ENCODE measurements at places on chromosomes 3 and 15.
A peak's percentile ranks its signal among the peaks of the same experiment; 100 is the strongest.

- DNase-seq: no peak
Measured at GRCh38 chr3:25281041-25281731, 146.9 kb upstream of the RARB start.

DNA sequence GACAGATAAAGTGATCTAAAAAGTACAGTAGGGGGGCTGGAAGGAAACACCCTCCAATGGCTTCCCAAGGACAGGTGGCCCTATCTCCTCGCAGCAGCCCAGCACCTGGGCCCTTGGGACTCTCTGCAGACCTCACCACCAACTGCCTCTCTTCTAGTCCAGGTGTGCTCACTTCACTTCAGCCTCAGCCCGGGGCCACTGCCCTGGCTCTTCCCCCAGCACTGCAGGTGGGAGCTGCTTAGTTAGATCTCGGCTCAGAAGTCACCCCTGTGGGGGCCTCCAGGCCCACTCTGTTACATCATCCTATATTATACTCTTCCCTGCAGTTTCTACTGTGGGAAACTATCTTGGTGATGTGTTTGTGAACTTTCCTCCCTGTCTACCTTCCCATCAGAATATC is 2.0 kb downstream of the KLF15 start:
- no peak for DNase-seq

DNA sequence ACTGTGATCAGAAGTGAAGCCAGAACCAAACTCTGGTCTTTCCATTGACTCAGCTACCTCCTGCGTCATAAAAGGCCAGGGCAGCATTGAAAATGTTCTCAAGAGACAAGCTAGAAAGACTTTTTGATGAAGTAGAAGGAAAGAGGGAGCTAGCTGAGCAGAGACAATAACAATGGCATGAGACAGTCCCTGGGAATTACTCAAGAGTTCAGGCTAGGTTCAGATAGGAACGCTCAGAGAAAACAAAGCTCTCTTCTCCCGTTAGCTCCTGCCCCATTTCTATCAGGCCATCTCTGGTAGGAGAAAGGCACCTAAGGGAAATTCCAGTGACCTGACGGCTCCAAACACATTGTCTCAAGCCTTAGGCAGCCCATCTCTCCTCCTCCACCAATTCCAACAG is 7.0 kb upstream of the OXTR start:
- no peak for DNase-seq

DNA sequence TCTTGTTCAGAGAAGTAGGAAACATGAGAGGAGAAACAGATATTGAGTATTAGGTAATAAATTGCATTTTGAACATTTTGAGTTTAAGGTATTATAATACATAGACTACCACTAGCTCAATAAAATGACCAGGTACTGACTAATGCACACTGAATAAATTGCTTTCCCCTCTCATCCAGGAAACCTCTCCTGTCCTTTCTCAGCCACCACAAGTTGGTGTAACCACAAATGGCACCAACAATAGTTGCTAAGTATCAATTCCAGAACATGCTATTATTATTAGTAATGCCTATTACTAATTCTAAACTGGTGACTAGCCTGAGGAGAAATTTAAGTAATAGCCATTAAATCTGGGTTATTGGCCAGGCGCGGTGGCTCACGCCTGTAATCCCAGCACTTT is 47.3 kb upstream of the XRN1 start:
- no peak for DNase-seq

DNA sequence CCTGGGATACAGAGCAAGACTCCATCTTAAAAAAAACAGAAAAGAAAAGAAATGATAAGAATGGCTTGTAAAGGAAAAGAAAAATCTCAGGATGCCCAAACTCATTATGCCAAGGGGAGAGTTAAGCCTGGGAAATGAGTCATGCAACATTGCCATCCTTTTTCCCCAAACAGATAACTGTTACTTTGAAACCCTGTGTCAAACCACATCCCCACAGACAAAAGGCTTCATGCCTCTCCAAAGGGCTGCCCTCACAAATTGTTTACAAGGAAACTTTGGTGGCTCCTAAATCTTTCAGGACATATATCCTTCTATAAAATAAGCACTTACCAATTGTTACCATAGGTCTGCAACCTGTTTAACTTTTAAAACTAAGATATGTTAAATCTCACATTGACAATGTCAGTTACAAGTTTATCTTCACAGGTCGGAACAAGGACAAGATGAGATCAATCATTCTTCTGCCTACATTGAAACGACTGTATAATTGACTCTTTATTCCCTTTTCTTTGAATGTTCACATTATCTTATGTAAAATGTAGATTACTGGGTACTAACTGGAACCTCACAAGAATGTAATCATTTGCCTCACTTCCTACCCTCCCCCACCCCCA is 18.6 kb upstream of the SENP7 start:
- DNase-seq: no peak

DNA sequence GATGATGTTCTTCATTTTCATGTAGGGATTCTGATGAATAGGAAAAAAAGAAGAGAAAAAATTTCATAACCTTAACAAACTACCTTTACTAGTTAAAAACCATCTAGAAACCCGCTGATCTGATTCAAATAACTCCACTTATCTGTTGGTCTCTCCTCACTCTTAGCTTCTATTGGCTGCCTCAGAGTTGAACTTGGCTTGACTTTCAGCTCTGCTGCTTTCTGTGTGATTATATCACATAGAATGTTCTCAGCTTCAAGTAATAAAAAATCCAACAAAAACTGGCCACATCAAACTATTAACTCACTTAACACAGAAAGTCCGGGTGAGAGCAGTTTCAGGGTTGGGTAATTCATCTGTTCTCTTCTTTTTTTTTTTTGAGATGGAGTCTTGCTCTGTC is 126.8 kb upstream of the RASGRP1 start:
- no peak for DNase-seq

DNA sequence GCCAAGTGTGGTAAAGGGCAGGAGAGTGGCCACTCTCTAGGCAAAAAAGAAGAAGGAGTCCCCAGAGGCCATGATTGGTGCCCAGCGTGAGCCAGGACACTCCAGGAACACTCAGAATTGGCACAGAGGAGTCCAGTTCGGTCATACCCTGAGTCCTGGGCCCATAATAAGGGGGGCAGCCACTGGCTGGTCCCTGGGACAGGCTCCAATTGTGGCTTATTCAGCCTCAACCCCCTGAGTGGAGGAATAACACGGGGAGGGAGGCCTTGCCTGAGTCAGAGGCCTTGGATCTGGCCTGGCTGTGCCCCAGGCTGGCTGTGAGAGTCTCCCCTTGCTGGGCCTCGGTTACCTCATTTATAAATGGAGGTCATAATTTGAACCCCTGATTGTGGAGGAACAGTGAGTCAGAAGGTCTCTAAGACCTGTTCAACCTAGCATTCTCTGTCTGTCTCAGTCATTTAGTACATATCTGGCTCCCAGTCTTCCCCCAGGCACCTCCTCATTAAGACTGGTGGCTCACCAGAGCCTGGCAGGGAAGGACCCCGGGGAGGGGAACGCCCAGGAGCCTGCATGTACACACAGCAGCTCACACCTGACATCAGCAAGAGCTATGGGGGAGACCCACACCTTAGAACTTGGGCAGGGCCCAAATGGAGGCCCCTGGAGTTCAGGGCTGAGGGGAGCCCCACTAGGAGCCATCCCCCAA is 95.9 kb upstream of the ATP2B2 start:
- DNase-seq: no peak

GRCh38 chr3:58419780-58420507 is 13.7 kb downstream of the PDHB start:
- DNase-seq: no peak

DNA sequence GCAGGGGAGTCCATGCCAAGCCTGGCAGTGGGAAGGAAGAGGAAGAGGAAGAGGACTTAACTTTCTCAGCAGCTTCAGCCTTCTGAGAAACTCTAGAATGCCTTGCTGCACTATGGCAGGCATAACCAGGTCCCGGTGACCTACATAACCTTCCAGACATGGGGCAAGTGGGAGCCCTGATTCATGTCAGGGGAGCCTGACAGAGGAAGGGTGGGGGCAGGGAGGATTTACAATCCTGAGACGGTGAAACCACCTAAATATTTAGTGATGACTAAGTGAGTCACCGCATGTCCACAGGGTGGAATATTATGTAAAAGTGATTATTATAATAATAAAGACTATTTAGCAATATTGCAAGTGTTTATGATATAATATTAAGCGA is 46.7 kb downstream of the AMOTL2 start:
- no peak for DNase-seq

- DNase-seq: no peak
Measured at GRCh38 chr3:18207226-18207625, 217.9 kb downstream of the SATB1 start.

DNA sequence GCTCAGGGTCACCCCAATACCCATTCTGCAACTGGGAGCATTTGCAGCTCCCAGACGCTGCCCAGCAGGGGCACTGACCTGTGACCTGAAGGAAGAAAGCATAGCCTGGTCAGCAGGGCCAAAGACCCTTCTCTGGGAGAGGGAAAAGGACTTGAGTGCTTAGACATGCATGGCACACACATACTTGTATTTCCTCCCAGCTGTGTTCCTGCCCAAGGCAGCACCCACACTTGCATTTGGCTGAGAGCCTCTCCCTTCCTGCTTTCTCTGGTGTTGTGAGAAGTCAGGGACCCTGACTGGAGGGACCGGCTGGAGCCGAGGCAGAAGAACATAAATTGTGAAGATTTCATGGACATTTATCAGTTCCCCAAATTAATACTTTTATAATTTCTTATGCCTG is 7.2 kb upstream of the LAMB2 start:
- DNase-seq: no peak

DNA sequence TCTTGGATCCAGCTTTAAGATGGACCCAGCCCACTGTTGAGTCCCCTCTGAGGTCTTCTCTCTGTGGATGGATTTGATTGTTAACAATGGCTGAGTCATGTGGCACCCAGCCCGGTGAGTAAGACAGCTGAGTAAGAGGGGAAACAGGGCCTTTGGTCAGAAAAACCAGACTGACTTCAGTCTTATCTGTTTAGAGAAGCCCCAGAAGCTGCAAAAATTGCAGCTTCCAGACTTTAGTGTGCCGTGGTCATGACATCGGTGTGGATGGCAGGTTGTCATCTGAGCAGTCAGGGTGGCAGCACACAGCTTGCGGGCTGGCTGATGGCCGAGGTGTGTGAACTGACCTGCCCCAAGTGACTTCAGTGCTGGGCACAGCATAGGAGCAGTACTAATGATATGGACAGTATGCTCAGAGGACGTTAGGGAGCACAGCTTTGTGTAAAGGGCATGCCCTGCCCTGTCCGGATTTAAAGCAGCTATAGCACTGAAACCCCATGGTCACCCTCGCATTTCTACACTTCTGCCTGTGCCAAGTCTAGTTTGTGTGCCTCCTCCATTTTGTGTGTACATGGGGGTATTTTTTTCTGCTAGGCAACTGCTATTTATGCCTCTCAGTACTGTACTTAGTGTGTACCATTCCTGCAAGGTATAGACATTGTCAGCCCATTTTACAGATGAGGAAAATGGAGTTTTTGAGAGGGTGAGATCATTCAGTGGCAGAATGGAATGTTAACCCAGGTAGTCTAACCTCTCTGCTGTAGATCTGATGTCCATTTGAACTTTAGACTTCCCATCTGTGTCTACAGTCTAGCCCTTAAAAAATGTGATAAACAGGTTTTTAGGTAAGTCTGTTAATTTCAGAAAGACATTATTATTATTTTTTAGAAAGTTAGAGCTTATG is 44.4 kb downstream of the FLNB start:
- peak; percentile 31 for DNase-seq

- no peak for DNase-seq
Measured at GRCh38 chr3:87856126-87856525, 202.7 kb downstream of the CGGBP1 start.

DNA sequence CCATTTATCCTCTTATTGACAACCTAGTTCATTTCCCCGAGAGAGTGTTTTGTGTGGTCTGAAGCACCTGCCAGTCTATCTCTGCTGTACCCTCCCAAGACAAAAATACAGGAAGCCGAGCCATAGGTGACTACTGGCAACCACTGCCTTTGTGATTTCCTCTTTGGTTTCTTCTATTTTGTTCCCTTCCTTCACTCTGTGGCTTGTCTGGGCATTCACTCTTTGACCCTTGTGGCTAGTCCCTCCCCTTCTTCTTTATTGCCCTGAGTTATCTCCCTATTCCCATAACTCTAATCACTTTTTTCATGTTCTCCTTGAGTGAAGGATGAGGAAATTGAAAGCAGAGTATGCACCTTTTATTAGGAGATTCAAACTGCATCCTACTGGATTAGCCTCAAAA is at the start of gene ADGRG7:
Gene ADGRG7, plus strand, starts transcription at position 297 of the 400 bp plus-strand sequence. CDS start 256 bp downstream, outside the sequence.
- no peak for DNase-seq
